ENCODE measurements at places on chromosomes 7 and 10. TPM values are rescaled to one million over a fixed set of nuclear protein-coding genes. Genes with fewer than 3 reads are reported as not detected.

GCK gene
- total RNA-seq: 1.4 TPM

CHST12 gene
- 13.1 TPM for total RNA-seq

ZNF438 gene
- 3.1 TPM for total RNA-seq

C10orf53 gene
- total RNA-seq: not detected

HOGA1 gene
- total RNA-seq: 1.4 TPM

CRYGN gene
- not detected for total RNA-seq

CEP55 gene
- total RNA-seq: 5.5 TPM

All from smooth muscle cell of the pulmonary artery (primary cell).